Fibroblast of lung (primary cell): ENCODE measurements at places on chromosomes 2 and 18.
A peak's percentile ranks its signal among the peaks of the same experiment; 100 is the strongest.

DNA sequence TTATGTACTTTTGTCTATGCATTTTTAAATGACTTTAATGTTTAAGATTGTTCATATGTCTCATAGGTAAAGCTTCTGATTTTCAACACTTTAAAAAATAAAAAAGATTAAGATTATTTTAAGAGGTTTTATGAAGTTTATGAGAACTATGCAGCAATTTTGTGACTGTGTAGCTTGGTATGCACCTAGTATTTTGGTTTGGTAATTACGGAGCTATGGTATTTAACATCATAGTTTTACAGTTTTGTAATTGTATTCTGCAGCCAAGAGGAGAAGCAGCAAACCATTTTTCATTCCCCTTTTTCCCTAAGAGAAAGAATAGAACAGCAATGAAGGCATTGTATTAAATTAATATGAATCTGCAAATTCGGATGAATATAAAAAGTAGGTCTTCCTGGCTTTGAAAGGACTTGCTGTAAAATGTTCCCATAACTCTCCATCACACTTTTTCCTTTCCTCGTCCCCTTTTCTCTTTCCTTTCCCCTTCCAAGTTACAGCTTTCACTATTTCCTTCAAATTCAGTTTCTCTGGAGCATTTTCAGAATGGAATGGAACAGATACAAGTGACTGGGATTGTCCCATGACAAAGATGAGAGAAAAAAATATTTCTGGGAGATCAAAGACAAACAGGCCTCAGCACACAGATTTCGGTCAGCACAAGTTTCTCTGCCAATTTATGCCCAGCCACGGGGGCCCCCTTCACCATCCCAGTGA, 26.1 kb upstream of the PIEZO2 start:
- H3K27ac ChIP-seq = peak overlapping the region; percentile 62
- H3K4me1 ChIP-seq = peaks cover 12% of the 10 kb centered on the region
- H3K36me3 ChIP-seq = no peaks in the 10 kb centered on the region
- H3K4me3 ChIP-seq = no peak overlapping the region
- no peaks in the 10 kb centered on the region for H3K27me3 ChIP-seq
- DNase-seq = peak; percentile 53

DNA sequence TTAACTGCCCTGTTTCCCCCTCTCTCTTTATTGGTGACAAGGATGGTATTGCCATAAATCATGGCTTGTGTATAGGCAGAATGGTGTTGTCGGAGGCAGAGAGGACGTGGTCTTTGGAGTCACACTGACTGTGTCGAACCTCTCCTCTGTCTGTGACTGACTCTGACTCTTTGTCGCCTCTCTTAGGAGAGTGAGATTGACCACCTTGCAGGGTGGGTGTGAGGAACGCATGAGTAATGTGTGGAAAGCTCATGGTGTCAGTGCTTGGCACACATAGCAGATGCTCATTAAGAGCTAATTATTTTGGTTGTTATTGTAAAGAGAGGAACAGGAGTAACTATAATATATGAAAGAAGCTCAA, 145.6 kb downstream of the TTC27 start:
- H3K4me1 ChIP-seq = no peaks in the 10 kb centered on the region
- H3K36me3 ChIP-seq = no peaks in the 10 kb centered on the region
- no peak for DNase-seq
- H3K27ac ChIP-seq = no peak overlapping the region
- H3K4me3 ChIP-seq = no peak overlapping the region

- no peak for DNase-seq
- no peaks in the 10 kb centered on the region for H3K27me3 ChIP-seq
- no peaks in the 10 kb centered on the region for H3K4me1 ChIP-seq
- no peak overlapping the region for H3K4me3 ChIP-seq
- no peak overlapping the region for H3K27ac ChIP-seq
- no peaks in the 10 kb centered on the region for H3K36me3 ChIP-seq
Measured at GRCh38 chr2:102667072-102667471, 47.7 kb downstream of the SLC9A2 start.

DNA sequence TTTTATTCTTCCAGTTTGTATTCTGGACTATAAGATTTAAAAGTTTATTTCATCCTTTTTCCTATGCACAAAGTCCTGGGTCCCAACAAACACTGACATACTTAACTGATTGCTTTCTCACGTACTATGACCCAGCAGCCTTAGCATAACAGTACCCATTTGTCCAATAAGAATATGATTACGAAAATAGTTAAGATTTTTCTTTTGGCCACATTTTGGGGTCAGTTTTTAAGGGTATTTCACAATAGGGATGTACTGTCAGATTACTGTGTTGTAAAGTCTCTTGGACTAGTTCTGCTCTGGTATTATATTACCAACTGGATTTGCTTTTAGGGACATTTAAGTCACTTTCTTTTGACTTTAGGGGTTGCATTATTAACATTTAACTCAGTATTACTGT, 46.1 kb downstream of the TTC39C start:
- H3K36me3 ChIP-seq = no peaks in the 10 kb centered on the region
- no peaks in the 10 kb centered on the region for H3K4me1 ChIP-seq
- no peak overlapping the region for H3K4me3 ChIP-seq

DNA sequence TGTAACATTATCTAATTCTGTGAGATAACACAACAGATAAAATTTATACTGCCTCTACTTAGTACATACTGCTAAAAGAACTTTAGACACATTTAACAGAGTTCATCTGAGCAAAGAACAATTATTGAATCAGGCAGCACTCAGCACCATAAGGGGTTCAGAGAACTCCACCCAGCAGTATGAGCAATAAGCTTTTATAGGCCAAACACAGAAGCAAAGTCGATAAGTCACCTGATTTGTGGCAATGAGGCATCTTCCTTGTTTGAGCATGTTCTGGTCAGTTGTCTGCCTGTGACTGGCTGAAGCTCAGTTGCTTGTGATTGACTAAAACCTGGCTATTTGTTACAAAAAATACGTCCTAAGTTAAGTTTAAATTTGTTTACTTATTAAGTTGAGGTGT, 746.1 kb upstream of the DDX18 start:
- H3K27ac ChIP-seq = no peak overlapping the region
- H3K36me3 ChIP-seq = no peaks in the 10 kb centered on the region
- DNase-seq = no peak
- H3K4me3 ChIP-seq = no peak overlapping the region
- no peaks in the 10 kb centered on the region for H3K4me1 ChIP-seq

DNA sequence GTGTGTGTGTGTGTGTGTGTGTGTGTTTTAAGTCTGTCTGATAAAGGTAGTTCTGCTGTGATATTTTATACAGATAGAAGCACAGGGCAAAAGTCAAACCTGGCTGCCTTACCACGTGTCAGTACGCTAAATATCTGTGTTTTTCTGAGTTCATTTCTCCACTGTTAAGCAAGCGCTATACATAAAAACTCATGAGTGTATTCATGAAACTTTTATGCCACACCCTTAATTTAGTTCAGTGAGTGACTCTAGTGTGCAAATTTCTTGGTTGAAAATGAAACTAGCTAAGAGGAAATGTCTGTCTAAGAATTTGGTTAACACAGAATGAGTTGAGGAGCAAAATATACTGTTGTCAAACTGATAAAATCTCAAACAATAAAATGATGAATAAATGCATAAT, 11.2 kb downstream of the CASP10 start:
- H3K27ac ChIP-seq = no peak overlapping the region
- H3K36me3 ChIP-seq = no peaks in the 10 kb centered on the region
- no peaks in the 10 kb centered on the region for H3K4me1 ChIP-seq
- H3K4me3 ChIP-seq = no peak overlapping the region

GRCh38 chr2:152386266-152386665, 51.3 kb downstream of the FMNL2 start:
- DNase-seq = no peak
- no peak overlapping the region for H3K27ac ChIP-seq
- H3K4me3 ChIP-seq = no peak overlapping the region
- H3K36me3 ChIP-seq = no peaks in the 10 kb centered on the region

- H3K4me3 ChIP-seq = no peak overlapping the region
- no peak overlapping the region for H3K27ac ChIP-seq
- H3K4me1 ChIP-seq = no peaks in the 10 kb centered on the region
- H3K27me3 ChIP-seq = no peaks in the 10 kb centered on the region
Measured at GRCh38 chr2:241795021-241795999, 13.7 kb upstream of the NEU4 start.

GRCh38 chr2:70094978-70095719, 7.9 kb downstream of the PCBP1 start:
- H3K27me3 ChIP-seq = no peaks in the 10 kb centered on the region
- peak; percentile 47 for DNase-seq
- no peaks in the 10 kb centered on the region for H3K36me3 ChIP-seq

GRCh38 chr2:97752342-97753334, 39.3 kb downstream of the ZAP70 start:
- peaks cover 2% of the 10 kb centered on the region for H3K36me3 ChIP-seq
- no peaks in the 10 kb centered on the region for H3K27me3 ChIP-seq
- no peak overlapping the region for H3K27ac ChIP-seq
- no peaks in the 10 kb centered on the region for H3K4me1 ChIP-seq

DNA sequence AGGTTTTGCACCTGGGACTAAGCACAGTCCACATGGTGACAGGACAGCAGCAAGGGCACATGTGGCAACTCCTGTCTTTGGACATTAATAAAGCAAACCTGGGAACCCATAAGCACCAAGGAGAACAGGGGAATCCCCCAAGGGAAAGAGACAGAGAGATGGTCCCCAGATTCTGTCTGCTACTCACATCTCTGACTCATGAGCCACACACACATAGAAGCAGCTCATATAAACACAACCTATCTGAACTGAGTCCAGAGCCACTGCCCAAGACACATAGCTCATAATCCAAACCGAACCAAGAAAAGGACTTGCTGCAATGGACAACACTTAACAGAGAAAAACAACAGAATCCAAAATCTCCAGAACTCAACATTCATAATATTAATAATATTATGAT, 82.5 kb downstream of the OSBPL1A start:
- no peak overlapping the region for H3K27ac ChIP-seq
- no peak overlapping the region for H3K4me3 ChIP-seq
- H3K36me3 ChIP-seq = no peaks in the 10 kb centered on the region
- H3K27me3 ChIP-seq = no peaks in the 10 kb centered on the region
- DNase-seq = peak; percentile 17
- H3K4me1 ChIP-seq = no peaks in the 10 kb centered on the region

DNA sequence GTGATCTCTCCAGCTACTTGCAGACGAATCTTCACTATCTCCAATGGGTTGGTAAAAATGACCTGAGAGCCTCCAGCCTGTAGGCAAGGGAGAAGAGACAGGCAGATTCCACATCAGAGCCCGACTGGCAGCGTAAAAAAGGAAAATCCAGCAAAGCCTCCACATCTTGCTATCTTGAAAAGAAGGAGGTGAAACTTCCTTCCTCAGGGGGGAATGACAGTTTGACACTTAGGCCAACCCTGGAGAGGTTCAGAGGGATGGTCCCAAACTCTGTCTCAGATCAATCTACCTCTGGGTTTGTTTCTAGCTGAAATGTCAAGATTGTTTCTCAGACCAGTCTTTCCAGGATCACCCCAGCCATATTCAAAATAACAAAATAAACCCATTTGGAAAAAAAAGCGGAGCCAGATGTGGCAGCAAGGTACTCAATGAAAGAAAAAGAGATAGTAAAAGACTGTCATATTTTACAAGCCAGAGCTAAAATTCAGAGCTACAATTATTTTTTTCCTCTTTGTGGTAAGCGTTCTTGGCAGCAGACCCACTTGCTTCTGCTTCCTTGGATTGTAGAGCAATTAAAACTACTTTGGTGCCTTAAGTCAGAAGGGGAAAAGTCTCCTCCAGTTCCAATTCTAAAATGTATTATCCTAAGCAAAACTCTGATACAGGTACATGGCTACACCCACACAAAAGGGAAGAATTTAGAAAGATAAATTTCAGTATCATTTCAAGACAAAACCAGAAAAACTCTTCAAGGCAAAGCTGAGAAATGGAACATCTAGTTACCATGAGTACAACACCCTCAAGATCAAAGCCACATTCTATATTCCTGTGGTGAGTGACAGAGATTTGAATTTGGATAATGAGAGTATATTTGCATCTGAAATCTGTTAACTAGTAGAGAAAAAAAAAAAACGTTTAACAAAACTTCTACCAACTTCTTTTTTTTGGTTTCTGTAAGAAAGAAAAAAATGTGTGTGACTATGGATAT, 100.1 kb downstream of the SLC25A12 start:
- no peaks in the 10 kb centered on the region for H3K36me3 ChIP-seq
- peak; percentile 53 for DNase-seq
- no peaks in the 10 kb centered on the region for H3K27me3 ChIP-seq
- H3K27ac ChIP-seq = no peak overlapping the region
- H3K4me1 ChIP-seq = peaks cover 3% of the 10 kb centered on the region

- no peak overlapping the region for H3K4me3 ChIP-seq
- H3K27me3 ChIP-seq = peaks cover 3% of the 10 kb centered on the region
- no peak overlapping the region for H3K27ac ChIP-seq
Measured at GRCh38 chr2:240655931-240656886, 26.5 kb downstream of the AQP12B start.

GRCh38 chr18:36516258-36516657, 218.7 kb downstream of the FHOD3 start:
- no peaks in the 10 kb centered on the region for H3K36me3 ChIP-seq
- no peaks in the 10 kb centered on the region for H3K27me3 ChIP-seq
- H3K4me1 ChIP-seq = no peaks in the 10 kb centered on the region
- no peak overlapping the region for H3K4me3 ChIP-seq
- H3K27ac ChIP-seq = no peak overlapping the region

DNA sequence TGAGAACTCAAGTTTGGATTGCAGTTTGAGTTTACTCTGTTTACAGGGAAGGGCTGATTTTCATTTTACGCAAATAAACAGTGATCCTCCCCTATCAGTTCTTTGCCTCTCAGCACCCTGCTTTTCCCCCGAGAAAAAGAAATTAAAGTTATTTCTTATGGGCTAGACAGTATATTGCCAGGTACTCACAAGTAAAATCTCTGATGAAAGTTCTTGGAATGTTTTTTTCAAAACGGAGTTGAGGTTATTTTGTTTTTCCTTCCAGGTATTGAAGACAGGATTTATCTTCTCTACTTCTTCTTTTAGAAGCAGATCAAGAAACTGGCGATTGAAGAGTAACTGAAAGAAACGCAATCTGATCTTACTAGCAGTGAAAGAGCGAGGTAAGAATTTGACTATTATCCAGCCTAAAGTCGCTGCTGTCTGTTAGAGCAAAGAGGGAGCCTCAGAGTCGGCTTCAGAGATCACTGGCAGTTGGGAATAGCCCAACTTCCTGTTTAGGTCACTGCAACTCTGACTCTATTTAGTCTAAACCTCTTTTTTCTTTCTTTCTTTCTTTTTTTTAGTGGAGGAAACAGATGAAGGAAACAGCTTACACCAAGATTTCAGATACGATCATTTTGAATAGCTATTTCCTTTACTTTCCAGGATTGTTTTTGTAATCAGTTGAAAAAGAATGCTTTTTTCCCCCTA, at the start of gene TFPI:
Gene TFPI (minus strand): TSS at position 425 of the 693 bp plus-strand sequence. CDS start 50,667 bp downstream, outside the sequence.
- no peaks in the 10 kb centered on the region for H3K27me3 ChIP-seq
- H3K27ac ChIP-seq = peak within 1 kb of the TSS; percentile 86
- peaks cover 2% of the 10 kb centered on the region for H3K4me1 ChIP-seq
- H3K36me3 ChIP-seq = no peaks in the 10 kb centered on the region

- no peaks in the 10 kb centered on the region for H3K36me3 ChIP-seq
- no peak overlapping the region for H3K27ac ChIP-seq
- H3K27me3 ChIP-seq = peaks cover 32% of the 10 kb centered on the region
Measured at GRCh38 chr18:78981989-78982620, 2.5 kb downstream of the SALL3 start.

GRCh38 chr2:113133704-113134598, 6.6 kb downstream of the IL1RN start:
- no peak overlapping the region for H3K4me3 ChIP-seq
- DNase-seq = no peak
- H3K4me1 ChIP-seq = no peaks in the 10 kb centered on the region
- H3K36me3 ChIP-seq = no peaks in the 10 kb centered on the region
- H3K27me3 ChIP-seq = peaks cover 5% of the 10 kb centered on the region
- no peak overlapping the region for H3K27ac ChIP-seq
